Stimulated activated CD4-positive, alpha-beta T cell treated with anti-CD3 and anti-CD28 coated beads, Interleukin-1b, Interleukin-23, amount 100 ng/mL, for 1 hour (primary cell): ENCODE measurements at places on chromosomes 12 and 14.

GRCh38 chr14:78704965-78705364 is 534.8 kb downstream of the NRXN3 start:
- no peak for DNase-seq

- no peak for DNase-seq
These were observed 175.1 kb downstream of the SLC38A4 start for GRCh38 chr12:46650688-46651087.

DNA sequence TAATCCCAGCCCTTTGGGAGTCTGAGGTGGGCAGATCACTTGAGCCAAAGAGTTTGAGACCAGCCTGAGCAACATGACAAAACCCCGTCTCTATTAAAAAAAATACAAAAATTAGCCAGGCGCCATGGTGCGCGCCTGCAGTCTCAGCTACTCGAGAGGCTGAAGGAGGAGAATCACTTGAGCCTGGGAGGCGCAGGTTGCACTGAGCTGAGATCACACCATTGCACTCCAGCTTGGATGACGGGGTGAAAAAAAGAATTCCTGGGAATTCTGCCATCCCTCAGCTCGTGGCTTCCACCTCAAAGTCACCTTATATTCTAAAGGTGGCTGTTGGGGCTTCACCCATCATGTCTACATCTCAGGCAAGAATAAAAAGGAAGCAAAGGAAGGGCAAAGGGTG is 12.9 kb downstream of the BCL2L14 start:
- no peak for DNase-seq

DNA sequence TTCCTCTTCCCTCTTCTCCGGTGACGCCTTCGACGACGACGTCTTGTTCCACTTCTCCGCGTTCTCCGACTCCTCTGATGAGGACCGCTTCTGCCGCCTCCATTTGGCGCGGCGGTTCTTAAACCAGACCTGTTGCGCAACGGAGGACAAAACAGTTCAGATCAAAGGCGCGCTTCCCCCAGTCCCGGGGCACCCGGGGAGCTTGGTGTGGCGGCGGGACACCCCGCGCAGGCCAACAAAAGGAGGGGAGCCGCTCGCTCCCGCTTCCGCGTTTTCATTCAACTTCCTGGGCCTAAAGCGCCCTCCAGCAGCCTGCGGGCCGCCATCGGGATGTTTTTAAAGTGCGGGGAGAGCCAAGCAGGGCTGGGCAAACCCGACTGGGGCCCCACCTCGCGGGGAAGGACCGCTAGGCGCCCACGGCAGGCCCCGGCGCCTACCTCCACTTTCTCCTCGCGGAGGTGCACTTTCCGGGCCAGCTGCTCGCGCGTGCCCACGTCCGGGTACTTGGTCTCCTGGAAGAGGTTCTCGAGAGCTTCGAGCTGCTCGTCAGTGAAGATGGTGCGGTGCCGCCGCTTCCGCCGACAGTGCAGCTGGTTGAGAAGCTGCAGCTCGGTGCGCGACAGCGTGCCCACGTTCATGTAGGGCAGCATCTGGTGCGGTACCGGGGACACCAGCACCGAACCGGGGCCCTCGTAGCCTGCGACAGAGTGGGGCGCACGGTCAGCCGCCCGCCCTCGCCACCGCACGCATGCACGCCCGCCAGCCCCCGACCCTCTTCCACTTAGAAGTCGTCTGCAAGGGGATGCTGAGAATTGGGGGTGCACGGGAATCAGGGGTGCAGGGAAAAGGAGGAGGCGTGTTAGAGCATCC is 1.2 kb downstream of the GSC start:
- no peak for DNase-seq

DNA sequence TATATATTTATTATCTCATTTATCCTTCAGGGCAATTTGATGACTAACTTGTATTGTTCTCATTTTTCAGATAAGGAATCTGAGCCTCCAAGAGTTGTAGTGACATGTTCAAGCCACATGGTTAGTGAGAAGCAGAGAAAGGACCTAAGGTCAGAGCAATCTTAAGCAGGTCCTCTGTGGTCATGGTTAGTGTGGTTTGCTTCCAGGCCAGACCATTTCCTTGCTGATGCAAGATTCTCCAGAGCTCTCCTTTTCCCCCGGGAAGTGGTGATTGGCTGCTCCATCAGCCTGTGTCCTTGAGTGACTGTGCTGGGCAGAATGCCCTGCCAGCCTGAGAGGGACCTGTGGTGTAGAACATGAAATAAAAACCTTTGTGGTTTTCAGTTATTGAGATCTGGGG is 141.3 kb downstream of the KTN1 start:
- DNase-seq: no peak

GRCh38 chr12:22981711-22982110 is 356.7 kb downstream of the ETNK1 start:
- no peak for DNase-seq

GRCh38 chr14:50967790-50968189 is 23.5 kb upstream of the PYGL start:
- no peak for DNase-seq

GRCh38 chr14:51540364-51540763 is 111.3 kb upstream of the FRMD6 start:
- no peak for DNase-seq

GRCh38 chr14:75204116-75204515 is 27.7 kb upstream of the TMED10 start:
- no peak for DNase-seq

DNA sequence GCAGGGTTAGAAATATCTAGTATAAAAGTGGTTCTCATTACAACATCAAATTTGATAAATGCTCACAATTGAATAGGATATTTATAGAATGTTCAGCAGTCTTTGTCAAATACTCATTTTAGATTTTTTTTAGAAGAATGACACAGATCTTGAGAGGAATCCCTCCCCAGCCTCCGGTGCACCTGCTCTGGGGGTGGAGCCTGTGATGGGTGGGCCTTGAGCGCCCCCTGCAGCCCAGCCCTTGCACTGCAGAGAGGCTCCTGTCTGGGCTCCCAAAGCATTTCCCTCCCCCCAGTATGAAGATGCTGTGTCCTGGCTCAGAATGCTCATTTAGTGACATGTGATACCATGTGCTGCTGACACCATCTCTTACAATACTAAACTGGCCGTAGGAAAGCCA is 792.3 kb downstream of the TMEM121 start:
- peak; percentile 26 for DNase-seq

- DNase-seq: no peak
These were observed 9.3 kb upstream of the ATF7IP start for GRCh38 chr12:14356147-14356546.

GRCh38 chr14:56005191-56006053 is 112.8 kb upstream of the PELI2 start:
- DNase-seq: no peak
